Stimulated activated CD8-positive, alpha-beta memory T cell treated with anti-CD3 and anti-CD28 coated beads, Interleukin-15, amount 100 ng/mL, for 24 hours (primary cell): ENCODE measurements at places on chromosomes 2 and 18.

- no peak for DNase-seq
Measured at GRCh38 chr2:151459358-151459757, 49.7 kb downstream of the RIF1 start.

GRCh38 chr2:6654279-6654678 is 211.4 kb downstream of the CMPK2 start:
- DNase-seq: no peak

GRCh38 chr2:226644399-226644865 is 155.2 kb downstream of the IRS1 start:
- no peak for DNase-seq

DNA sequence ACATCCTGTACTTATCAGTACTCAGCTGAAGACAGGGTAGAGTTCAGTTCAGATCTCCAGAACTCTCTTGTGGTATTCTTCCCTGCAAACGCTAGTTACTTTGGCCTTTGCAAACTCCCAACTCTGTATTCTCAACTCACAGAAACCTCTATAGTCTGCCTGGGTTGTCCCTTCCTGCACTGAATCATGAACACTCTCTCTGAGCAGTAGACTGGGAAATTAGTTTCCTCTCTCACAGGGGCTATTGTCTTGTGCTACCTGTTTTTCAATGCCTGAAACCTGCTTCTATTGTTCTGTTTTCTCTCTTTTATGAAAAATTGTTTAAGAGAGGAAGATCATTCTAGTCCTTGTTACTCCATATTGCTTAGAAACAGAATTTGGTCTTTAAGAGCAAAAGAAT is 134.7 kb downstream of the VIT start:
- DNase-seq: no peak

- no peak for DNase-seq
Measured at GRCh38 chr2:99886418-99886817, 256.0 kb downstream of the AFF3 start.

DNA sequence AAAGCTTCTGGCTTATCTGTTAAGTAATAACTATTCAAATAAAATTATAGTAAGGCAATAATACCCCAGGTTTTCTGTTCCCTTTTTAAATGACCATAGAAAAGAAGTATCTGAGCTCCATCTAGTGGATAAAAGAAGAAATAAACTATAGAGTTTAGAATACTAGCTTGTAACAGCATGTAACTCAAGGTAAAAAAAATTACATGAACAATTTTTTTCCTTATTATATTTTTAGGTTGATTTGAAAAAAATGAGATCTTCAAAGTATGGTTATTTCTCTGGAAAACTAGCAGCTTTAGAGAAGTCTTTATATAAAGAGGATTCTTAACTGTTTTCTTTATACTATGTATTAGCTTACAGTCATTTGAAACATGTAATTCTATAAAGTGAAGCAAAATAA is 58.1 kb downstream of the NCKAP1 start:
- no peak for DNase-seq

GRCh38 chr2:10499911-10500521 is 51.9 kb upstream of the ODC1 start:
- no peak for DNase-seq

GRCh38 chr2:9247177-9247576 is 40.6 kb downstream of the ASAP2 start:
- DNase-seq: no peak

GRCh38 chr2:62423883-62424458 is 82.0 kb downstream of the TMEM17 start:
- no peak for DNase-seq

GRCh38 chr2:218679119-218679518 is 7.2 kb downstream of the STK36 start:
- no peak for DNase-seq

- no peak for DNase-seq
Measured at GRCh38 chr2:34719206-34719605, 1120.1 kb upstream of the FAM98A start.

- DNase-seq: no peak
Measured at GRCh38 chr18:61394983-61395382, 61.8 kb downstream of the CDH20 start.

DNA sequence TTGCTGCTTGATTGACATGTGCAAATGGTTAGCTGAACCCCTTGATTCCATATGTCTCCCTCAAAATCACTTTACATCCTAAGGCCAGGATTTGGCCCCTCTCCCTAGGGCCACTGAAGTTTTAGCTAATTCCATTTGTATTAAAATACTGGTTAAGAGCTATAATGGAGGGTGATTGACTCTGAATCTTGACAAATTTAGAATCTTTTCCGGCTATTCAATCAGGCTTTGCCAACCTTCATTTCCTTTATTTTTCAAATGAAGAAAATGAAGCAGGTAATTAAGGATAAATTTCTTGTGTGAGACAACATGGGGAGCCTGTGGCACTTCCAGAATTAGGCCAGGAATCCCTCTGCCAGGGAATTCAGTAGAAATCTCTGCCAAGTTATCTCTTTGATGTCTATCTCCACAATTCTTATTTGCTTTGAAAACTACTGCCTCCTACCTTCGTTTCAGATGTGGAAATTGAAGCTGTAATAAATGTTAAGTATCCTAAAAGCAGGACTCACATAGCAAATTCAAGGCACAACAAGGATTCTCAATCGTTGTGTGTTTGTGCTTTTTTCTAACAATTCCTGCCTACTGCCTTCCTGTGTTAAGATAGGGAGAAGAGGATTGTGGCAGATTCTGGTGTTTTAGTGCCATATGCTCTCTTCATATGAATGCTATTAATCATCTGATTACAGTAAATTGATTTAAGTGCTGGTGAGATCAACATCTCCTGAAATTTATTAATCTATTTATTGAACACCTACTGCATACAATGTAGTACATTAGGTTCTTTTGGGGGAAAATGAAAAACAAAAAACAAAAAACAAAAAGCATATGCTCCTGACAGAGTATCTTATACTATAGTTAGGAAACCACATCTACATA is 47.8 kb upstream of the MAP4K3 start:
- no peak for DNase-seq

- no peak for DNase-seq
Measured at GRCh38 chr18:23573626-23574431, 12.5 kb downstream of the NPC1 start.

- DNase-seq: no peak
Measured at GRCh38 chr18:6001867-6002266, 106.5 kb upstream of the TMEM200C start.
